ENCODE measurements at places on chromosomes 16 and 17.

DNA sequence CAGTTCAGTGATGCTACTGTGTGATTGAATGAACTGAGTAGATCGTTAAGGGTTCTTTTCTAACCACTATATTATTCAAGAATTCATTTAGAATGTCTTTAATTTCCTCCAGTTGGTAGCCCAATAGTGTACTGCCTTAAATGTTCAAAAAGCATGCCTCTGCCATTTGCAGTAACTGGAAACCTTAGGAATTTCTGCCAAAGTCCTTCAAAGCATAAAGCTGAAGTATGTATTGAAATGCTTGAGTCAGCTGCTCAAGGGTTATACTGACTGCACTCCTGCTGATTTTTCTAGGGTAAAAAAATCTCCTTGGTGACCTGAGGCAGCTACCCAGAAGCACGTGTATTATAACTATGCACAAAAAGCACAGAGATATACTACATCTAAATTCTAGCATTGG, 56.5 kb downstream of the SNTB2 start:
- DNase-seq = no peak

DNA sequence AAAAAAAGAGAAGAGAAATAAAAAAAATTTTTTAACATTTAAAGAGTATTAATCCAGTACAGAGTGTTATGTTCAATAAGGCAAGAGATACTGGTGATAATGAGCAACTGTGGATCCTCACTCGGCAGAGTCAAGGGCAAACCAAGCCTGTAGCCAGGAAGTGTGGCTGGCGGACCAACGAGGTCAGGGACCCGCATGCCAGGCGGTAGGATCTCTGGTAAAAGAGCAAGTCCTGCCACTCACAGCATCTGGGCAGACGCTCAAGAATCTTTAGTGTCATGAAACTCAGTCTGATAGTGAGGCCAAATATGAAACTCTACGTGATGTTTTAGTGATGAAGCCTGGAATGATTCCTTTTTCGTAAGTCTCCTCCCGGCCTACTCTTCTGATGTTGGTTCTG, 8.3 kb upstream of the GEMIN4 start:
- DNase-seq = no peak

GRCh38 chr16:65123396-65124211, 1.7 kb upstream of the CDH11 start:
- no peak for DNase-seq

DNA sequence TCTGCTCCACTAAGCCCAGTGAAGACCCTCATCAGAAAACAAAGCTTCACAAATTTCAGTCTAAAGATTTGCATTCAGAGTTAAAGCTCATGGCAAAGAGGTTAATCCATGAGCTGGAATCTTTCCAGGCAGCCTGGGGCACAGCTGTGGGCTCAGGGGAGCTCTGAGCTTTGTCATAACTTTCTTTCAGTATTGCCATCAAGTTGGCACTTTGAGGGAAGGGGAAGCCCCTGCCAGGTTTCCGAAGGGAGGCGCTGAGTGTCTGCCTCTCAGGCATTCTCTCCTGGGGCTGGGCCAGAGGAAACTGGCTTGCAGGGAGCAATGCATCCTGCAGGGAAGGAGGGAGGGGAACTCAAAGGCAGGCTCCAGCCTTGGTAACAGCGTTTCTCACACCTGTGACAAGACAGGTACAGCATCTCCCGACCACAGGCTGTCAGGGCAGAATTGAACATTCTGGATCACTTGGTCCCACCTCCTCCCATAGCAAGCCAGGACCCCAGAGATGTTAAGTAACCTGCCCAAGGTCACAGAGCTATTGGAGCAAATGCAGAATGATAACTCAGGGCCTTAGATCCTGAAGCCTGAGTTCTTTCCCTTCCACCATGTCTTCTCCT, 3.9 kb downstream of the LPO start:
- no peak for DNase-seq

GRCh38 chr17:69492410-69493071, 78.0 kb downstream of the MAP2K6 start:
- no peak for DNase-seq

GRCh38 chr16:11948819-11949218, 7.0 kb upstream of the NPIPB2 start:
- DNase-seq = no peak

GRCh38 chr17:56929362-56929969, 15.6 kb upstream of the TRIM25 start:
- DNase-seq = no peak

DNA sequence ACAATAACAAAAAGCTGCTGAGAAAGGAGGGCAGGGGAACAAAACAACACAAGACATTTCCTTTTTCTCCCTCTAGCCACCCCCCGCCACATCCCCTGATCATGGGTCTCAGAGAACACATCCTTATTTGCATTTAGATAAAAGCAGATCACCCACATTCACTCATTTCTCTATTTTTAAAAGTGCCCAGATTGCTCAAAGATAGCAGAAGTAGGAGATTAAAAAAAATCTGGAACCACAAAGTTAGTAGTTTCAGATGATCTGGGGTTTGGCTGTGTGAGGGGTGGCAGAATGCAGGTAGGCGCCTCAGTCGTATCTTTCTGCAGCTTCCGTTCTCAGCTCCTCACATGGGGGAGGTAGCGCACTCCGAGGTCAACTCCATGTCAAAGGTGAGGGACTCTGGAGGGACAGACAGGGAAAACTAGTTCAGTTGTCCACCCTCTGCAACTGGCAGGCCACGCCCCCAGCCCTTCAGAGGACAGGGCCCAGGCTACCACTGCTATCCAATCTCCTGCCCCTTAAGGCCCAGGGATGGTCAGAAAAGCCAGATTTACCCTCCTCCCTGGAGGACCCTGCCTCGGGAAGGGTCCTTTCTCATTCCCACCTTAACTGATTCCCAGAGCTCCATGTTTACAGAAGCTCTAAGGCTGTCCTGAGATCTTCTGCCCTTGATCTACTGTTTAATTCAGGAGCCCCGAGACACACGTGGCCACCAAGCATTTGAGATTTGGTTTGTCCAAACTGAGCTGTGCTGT, 27.3 kb downstream of the STAT5A start:
- DNase-seq = no peak

DNA sequence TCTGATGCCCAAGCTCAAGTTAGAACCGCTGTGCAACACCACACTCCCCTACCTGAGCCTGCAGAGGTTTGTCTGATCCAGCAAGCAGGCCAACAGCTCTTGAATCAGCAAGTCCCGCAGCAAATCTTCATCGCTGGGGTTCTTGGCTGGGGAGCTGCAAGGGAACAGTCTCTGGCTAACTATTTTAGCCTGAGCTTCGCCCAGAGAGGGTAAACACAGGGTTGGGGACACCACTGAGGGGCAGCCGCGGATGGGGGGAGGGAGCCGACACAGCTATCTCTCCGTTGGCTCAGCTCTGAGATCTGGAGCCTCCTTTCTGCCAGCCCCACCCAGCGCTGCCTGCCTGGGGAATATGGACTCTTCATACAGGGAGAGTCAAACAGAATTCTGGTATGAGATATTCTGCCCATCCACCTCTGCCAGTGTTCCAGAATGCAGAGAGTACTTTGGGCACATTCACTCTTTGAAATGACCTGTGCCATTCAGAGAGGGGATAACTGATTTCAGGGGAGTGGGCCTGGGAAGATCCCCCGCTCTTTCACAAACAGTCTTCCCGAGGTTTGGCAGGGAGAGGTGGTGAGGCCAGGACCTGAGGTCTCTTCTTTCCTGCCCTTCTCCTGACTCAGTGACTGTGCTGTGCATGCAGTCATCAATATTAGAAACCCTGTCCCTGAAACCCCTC, 7.4 kb downstream of the GIP start:
- DNase-seq = no peak

GRCh38 chr17:40480501-40481003, 20.9 kb downstream of the TNS4 start:
- DNase-seq = no peak

GRCh38 chr17:80082403-80083135, 18.8 kb upstream of the GAA start:
- DNase-seq = no peak

- no peak for DNase-seq
Observed at GRCh38 chr16:49822649-49823370, 33.1 kb downstream of the ZNF423 start.

DNA sequence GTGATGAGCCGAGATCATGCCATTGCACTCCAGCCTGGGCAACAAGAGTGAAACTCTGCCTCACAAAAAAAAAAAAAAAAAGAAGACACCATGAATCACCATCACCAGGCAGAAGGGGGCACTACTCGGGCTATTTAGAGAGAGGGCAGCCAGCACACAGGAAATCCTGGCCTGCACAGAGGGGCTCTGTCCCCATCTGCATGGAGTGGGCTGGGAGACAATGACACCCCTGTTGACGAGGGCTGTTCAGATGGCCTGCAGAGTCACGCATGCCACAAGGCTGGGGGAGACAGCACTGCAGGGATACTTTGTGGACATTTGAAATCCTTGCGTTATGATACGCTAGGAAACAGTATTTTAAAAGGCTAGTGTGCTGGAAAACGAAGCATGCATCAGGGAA, 48.3 kb downstream of the CUEDC1 start:
- DNase-seq = no peak

- no peak for DNase-seq
Observed at GRCh38 chr16:57646388-57647039, 18.1 kb downstream of the ADGRG1 start.

GRCh38 chr17:6574687-6575595, 18.6 kb upstream of the PITPNM3 start:
- no peak for DNase-seq

DNA sequence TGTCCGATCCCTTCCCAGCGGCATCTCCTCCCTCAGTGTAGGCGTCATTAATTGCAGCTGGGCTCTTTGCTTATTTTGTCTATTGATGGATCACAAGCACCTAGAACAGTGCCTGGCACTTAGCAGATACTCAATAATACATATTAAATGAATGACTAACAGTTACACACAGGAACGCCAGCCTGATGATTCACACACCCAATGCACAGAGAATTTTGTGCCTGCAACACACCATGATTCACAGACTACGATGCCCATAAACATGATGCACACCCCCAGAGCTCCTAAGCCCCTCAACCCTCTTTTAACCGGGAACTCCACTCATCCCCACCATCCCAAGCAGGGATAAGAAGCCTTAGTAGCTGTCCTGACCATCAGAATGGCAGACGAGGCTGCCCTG, 66.6 kb upstream of the TMEM97 start:
- no peak for DNase-seq

- DNase-seq = no peak
Observed at GRCh38 chr16:30406795-30407101, 658 bp upstream of the ZNF771 start.

GRCh38 chr16:72043058-72043457, 11.2 kb upstream of the HP start:
- DNase-seq = no peak

GRCh38 chr17:11121341-11121985, 119.5 kb upstream of the SHISA6 start:
- no peak for DNase-seq

GRCh38 chr16:24471561-24472350, 67.6 kb upstream of the RBBP6 start:
- no peak for DNase-seq

GRCh38 chr17:39979893-39980350, 685 bp upstream of the PSMD3 start:
- no peak for DNase-seq
